ENCODE measurements at places on chromosomes 2 and 18. TPM values are rescaled to one million over a fixed set of nuclear protein-coding genes. Genes with fewer than 3 reads are reported as not detected.

The OTOS gene
- not detected for total RNA-seq

The KCNJ3 gene
- total RNA-seq: 0.78 TPM

The MPP4 gene
- not detected for total RNA-seq

The FKBP1B gene
- 9.5 TPM for total RNA-seq

The ALPP gene
- 0.20 TPM for total RNA-seq

DNA sequence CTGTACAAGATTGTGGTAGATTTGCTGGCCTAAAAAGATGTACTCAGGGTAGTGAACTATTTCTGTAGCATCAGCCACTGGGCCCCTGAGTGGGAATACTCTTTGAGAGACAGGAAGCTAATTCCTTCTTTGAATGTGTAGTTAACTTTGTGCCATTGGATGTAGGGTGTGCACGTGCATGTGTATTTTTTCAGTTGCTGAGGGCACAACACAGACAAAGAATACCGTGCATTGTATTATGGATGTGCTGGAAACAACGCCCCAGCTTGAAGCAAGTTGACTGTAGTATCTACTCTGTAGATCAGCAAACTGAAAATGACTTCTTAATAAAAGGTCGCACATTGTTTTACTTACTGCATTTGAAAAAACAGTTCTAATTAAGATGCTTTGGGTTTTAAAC lies 14.1 kb downstream of the CRIM1 start:
- DNase-seq: no peak

- DNase-seq: no peak
Observed at GRCh38 chr18:38790786-38791185, 1225.2 kb upstream of the CELF4 start.

GRCh38 chr2:120369250-120369649 lies 23.3 kb downstream of the INHBB start:
- DNase-seq: no peak

GRCh38 chr2:66694087-66694860 lies 259.3 kb downstream of the MEIS1 start:
- no peak for DNase-seq

DNA sequence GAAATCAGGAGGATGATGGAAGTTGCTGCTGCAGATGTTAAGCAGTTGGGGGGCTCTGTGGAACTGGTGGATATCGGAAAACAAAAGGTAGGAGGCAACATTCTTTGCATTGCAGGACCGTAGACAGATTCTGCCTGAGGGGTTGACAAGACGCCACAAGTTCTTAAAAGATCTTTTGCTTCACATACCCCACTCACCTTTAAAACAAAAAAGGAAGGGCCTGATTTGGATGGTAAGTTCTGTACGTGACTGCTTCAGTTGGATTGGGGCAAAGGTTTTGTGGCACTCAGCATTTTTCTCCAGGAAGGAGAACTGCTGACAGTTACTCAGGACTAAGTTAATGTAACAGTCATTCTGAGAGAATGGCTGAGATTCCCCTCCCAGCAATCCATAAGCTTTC lies 5.2 kb downstream of the CNDP2 start:
- DNase-seq: peak; percentile 39

DNA sequence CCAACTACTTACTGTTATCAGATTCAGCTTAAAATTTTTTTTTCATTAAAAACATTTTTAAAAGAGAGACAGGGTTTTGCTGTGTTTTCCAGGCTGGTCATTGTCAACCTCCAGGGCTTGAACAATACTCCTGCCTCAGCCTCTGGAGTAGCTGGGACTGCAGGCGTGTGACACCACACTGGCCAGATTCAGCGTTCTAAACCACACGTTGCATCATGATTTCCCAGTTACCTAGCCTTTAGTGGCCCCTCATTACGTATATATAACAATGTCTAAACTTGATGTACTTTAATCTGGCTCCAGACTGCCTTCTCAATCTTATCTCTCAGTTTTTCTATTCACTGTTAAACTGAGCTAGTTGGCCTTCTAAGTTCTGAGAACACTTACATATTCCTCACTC lies 89.6 kb downstream of the COMMD1 start:
- DNase-seq: no peak

- DNase-seq: no peak
Observed at GRCh38 chr2:187013058-187013457, 164.1 kb upstream of the ZSWIM2 start.

GRCh38 chr2:239519089-239519920 lies 118.5 kb upstream of the HDAC4 start:
- DNase-seq: no peak

GRCh38 chr2:69740502-69740951 lies 1.4 kb upstream of the ANXA4 start:
- DNase-seq: peak; percentile 48

DNA sequence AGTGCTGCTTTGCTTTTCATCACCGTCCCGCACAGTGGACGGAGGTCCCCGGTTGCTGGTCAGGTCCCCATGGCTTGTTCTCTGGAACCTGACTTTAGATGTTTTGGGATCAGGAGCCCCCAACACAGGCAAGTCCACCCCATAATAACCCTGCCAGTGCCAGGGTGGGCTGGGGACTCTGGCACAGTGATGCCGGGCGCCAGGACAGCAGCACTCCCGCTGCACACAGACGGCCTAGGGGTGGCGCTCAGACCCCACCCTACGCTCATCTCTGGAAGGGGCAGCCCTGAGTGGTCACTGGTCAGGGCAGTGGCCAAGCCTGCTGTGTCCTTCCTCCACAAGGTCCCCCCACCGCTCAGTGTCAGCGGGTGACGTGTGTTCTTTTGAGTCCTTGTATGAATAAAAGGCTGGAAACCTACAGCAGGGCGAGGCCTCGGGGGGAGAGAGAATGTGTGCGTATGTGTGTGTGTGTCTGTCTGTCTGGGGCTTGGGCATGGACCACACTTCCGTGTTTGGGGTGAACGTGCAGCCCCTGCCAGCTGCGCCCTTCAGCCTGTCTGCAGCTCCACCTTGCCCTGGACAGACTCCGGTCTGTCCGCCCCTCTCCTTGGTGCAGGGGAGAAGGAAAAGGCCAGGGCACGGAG lies 32.3 kb downstream of the GPC1 start:
- DNase-seq: no peak

DNA sequence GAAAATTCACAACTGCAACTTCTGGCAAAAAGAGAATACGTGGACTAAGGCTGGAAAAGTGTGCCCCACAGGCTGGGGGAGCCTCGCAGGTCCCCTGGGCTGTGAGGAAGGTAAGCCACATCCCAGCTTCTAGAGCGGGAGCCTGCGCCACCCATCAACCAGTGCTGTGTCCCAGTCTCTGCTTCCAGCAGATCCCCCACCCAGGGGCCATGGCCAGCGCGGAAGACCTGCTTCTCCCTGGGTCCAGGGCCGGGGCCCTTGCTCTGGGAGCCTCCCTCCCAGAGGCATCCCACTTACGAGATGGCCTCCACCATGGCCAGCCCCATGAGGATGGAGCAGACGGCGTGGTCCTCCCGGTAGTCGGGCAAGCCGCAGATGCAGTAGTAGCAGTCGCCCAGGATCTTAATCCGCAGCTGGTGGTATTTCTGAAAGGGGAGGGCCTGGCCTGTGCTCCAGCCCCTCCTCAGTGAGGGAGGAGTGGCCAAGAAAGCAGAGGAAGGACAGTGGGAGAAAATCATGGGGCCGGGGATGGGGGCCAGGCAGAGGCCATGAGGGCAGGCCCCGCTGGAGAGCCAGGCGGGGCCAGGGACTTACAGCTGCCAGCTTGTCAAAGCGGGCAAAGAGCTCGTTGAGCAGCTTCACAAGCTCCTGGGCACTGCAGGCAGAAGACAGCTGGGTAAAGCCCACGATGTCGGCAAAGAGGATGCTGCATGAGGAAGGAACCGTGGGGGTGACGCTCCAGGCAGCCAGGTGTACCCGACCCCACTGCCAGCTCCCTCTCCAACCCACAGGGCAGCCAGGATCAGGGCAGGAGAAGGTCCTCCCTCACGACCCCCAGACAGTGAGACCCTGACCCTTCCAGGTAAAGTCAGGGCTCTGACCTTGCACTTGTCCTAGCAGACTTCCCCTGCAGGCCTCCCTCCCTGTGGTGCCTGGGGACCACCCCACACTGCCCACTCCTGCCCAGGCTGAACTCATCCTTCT lies 48.0 kb downstream of the CENPO start:
- no peak for DNase-seq

DNA sequence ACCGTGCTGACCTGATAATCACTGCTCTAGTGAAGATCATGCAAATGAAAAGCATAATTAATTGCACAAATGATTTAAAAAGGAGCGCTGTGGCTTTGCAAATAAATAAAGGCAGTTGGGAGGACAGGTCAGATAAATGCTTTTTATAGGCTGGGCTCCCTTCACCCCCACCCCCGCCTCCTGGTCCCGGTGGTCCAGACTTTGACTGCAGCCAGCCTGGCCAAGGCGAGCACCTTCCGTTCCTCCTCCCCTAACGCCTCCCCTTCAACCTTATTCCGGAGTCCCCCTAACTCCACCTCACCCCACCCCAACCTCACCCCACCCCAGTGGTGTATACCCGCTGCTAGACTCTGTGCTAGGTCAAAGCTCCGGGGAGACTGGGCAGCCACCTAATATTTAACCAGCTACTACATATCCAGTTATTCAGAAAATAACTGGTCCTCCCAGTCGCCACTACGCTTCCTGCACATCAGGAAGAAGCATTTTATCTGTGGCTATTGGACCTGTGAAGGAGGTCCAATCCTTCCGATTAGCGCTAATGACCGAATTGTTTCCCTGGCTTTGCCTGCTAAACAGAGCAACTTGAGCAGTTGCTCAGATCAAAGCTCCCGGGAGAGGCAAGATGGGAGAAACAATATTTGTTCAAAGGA lies 3.7 kb upstream of the SP9 start:
- DNase-seq: no peak

DNA sequence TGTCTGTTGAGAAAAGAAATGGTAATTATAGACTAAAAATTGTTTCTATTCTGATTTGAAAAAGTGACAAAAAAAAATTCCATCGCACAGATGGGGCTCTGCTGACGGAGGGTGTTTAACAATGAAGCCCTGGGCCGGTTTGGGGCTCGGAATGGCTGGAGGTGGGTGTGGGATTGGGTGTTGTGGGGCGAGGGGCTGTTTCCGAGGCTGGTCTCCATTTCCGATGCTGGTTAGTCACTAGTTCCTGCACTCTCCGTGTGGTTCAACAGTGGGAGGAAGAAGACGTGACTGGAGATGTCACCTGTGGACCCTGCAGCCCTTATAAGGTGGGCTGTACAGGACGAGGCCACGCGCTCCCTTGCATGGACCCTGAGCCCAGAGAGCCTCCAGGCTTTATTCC lies 143.2 kb downstream of the KLHL29 start:
- no peak for DNase-seq

DNA sequence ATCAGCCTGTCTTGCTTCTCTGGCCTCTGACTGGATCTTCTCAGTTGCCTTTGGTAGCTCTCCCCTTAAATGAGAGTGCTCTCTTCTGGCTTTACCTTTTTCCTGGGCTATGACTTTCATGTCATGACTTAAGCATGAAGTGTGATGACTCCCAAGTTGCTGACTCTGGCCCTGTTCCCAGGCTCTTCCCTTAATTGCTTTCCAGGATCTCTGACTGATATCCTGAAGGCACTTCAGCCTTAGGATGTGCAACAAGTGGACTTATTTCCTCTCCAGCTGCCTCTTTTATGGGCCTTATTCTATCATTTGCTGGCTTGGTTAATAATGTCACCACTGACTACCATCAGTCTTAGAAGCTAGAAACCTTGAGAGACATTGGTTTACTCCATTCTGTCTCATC lies 17.4 kb downstream of the SEMA4F start:
- no peak for DNase-seq

GRCh38 chr2:159091976-159092375 lies 123.5 kb downstream of the TANC1 start:
- DNase-seq: no peak

- DNase-seq: no peak
Observed at GRCh38 chr18:70994116-70994515, 705.3 kb downstream of the SOCS6 start.

GRCh38 chr2:24945907-24946306 lies 25.8 kb downstream of the DNAJC27 start:
- DNase-seq: no peak

GRCh38 chr2:28344756-28345373 lies 47.8 kb upstream of the FOSL2 start:
- peak; percentile 83 for DNase-seq

GRCh38 chr18:56413862-56414261 lies 224.5 kb downstream of the TXNL1 start:
- DNase-seq: no peak

GRCh38 chr2:241356871-241357260 lies 781 bp downstream of the FARP2 start:
- no peak for DNase-seq

DNA sequence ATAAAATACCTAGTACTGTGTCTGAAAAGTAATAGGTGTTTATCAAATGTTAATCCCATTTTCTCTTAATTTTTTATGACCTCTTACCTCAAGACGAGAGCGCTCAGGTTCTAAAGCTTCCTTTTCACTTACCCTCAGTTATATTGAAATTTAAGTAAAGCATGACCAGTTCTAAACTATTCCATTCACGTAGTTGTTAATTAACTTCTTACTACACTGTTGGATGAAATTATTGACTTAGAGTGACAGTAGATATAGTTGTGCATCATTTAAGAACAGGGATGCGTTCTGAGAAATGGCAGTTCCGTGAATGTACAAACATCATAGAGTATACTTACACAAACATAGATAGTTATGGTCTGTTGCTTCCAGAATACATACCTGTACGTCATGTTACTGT lies 20.1 kb upstream of the HTR2B start:
- DNase-seq: no peak

GRCh38 chr2:228016402-228016801 lies 145.0 kb downstream of the DAW1 start:
- no peak for DNase-seq

DNA sequence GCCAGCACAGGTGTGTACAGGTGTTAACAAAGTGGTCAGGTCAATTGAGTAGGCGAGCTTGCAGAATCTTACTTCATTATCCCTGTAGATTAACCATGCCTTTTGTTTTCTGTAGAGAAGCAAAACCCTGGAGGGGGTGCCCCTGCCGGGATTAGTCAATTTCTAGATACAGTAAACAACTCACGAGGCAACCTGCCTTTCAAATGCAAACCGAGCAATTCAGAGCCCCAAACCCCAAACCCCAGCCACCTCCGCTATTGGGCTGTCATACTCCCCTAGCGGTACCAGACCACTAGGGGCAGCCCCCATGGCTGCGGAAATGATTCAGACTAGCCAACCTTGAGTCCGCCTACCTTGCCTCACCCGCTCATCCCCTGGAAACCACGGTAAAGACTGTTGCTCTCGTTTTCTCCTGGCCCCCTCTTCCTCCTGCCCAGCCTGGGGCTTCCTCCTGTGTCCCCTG lies 61.4 kb upstream of the KIF5C start:
- DNase-seq: no peak

- DNase-seq: no peak
Observed at GRCh38 chr2:72895759-72896281, 8.6 kb downstream of the SPR start.

DNA sequence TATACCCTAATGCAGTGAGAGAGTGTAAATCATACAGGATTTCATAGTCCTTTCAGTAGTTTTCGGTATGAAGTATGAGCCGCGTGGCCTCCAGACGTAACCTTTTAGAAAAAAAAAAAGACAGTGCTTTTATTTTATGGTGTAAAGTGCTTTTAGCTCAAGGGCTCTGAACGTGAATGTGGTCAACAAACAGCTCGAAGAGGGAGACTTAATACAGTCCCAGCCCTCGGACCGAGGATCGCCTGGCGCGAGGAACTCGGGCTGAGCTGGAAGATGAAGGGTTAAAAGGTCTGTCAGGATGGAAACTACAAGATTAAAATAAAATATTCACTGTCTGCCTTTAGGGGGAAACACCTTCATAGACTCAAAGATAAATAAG lies 4.0 kb upstream of the BCL11A start:
- DNase-seq: no peak
